DND-41 (cell line): ENCODE measurements at places on chromosomes 11 and 22.

DNA sequence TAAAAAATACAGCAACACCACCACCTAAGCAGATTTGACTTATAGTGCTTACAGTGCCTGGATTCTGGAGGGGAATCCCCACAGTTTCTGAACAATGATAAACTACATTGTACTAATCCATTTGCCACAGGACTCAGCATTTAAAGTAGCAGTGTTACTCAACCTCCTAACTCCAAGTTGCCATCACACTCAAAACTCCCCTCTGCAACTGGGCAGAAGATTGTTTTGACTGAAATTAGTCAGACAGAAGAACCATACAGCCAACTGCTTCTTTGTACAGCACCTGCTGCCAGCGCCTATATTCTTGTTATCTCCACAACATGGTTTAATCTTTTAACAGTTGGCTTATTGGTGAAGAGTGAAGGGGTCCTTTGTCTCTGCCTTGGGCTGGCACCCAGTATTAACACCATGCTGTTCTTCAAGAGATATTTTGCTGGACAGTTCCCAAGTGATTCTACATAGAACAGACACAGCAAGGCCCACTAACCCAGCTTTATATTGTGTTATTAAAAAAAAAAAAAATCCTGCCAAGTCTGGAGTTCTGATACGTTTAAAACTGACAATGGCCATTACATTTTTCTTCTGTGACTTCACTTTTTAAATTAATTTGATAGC lies 273.2 kb downstream of the DCDC1 start:
- no peak for DNase-seq

DNA sequence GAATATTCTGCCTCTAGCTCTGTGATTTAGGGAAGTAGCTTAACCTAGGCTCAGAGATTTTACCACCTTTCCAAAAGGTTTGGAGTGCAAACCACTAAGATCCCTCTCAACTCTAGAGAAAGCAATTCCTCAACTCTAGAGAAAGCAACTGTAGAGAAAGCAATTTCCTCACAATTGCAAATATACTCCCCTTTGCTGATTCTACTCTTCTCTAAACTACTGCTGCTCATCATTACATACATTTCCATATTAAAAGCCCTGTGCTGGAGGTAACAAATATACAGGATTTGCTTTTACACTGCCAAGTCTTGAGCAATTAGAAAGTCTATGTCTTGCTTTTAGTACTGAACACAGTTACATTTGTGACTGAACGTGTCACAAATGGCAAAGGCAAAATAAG lies 48.2 kb downstream of the ALG9 start:
- no peak for DNase-seq

DNA sequence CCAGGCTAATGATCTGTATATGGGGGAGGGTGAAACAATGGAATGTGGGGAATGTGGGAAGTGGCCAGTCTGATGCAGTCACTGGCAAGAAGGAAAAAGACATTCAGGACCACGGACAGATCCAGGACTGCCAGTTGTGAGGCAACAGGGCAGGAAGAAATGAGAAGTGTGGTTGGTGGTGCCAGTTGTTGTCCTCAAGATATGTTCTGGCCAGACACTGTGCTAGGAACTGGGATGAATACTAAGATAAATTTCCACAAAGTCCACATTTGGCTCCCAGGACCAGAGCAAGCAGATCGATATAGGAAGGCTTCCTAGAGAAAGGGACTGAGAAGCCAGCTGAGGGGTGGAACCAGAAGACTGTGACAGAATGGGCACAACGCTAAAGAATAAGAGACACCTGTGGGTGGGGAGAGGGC lies 6.8 kb upstream of the TPBGL start:
- peak; percentile 64 for DNase-seq

GRCh38 chr11:2580571-2581001 lies 119.2 kb downstream of the KCNQ1OT1 start:
- peak; percentile 2 for DNase-seq

GRCh38 chr11:9004183-9004926 lies 554 bp upstream of the NRIP3 start:
- DNase-seq: no peak

DNA sequence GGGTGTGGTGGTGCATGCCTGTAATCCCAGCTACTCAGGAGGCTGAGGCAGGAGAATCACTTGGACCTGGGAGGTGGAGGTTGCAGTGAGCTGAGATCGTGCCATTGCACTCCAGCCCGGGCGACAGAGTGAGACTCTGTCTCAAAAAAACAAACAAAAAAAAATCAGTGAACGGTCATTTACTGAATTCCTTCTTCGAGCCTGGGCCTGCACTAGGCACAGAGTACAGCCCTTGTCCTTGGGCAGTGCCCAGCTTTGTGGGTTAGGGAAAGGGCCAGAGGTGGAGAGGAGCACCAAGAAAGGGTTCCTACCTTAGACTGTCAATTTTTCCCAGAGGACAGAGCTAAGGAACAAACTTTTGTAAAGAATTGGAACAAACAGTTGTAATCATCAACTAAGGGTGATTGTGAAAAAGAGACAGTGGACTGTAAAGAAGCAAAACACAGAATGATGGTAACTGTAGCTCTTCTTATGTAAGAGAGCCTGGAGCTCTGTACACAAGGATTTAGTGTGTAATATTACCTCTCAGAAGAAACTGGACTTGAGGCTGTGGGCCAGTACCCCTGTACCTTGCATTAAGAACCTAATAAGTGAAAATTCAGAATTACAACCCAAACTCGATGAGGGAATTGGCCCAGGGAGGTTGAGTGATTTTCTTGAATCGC lies 10.8 kb downstream of the GVQW3 start:
- DNase-seq: no peak
